Brain microvascular endothelial cell (primary cell): ENCODE measurements at places on chromosomes 1 and 21.
A peak's percentile ranks its signal among the peaks of the same experiment; 100 is the strongest.

GRCh38 chr1:232450615-232451014 is 179.3 kb downstream of the SIPA1L2 start:
- no peak for DNase-seq

- DNase-seq: no peak
These were observed 8.4 kb downstream of the C1orf115 start for GRCh38 chr1:220698607-220699016.

DNA sequence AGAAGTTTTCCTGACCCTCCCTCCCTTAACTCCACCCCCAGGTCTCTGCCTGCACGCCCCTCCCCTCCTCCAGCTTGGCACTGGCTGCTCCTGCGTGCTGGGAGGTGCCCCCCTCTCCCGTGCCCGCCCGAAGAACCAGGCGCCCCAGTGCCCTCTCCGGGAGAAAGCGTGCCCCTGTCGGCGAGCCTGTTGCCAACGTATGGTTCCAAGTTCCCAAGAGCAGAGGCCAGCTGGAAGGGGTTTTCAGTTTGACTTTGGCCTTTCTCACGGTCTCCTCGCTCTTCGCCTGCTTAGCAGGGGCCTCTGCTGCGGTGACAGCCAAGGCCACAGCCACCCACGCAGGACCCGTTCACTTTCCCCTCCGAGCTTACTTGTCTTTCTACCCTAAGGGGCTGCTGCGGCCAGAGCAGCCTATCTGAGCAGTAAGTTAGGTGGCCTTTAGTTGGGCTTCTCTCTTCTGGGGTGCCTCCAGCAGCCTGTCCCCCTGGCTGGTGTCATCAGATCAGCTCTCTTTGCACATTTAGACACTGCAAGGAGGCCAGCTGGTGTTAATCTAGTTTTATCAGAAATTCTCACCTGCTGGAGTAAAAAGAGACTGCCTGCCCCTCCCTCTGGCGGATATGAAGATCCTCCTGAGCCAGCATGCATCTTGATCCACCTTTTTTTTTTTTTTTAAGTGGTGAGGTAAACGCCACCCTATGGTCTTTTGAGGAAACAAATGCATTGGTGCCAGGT is 1.5 kb downstream of the STUM start:
- no peak for DNase-seq

- DNase-seq: no peak
These were observed 13.3 kb downstream of the CSF1 start for GRCh38 chr1:109923946-109924275.

- no peak for DNase-seq
These were observed 50.7 kb downstream of the UMODL1 start for GRCh38 chr21:42121794-42122193.

- DNase-seq: no peak
These were observed 1232.0 kb downstream of the KCNT2 start for GRCh38 chr1:195376190-195376589.

- DNase-seq: no peak
These were observed 74.8 kb upstream of the BMP8A start for GRCh38 chr1:39416609-39417008.

- no peak for DNase-seq
These were observed 61.2 kb downstream of the RGS4 start for GRCh38 chr1:163130225-163130856.

- no peak for DNase-seq
These were observed 126.2 kb downstream of the NRDC start for GRCh38 chr1:51752073-51752948.

GRCh38 chr1:77310924-77311323 is 29.1 kb downstream of the AK5 start:
- DNase-seq: no peak

GRCh38 chr1:24369801-24370200 is 43.8 kb downstream of the STPG1 start:
- no peak for DNase-seq

- DNase-seq: peak; percentile 8
These were observed 9.1 kb downstream of the MRAP start for GRCh38 chr21:32307706-32308105.

DNA sequence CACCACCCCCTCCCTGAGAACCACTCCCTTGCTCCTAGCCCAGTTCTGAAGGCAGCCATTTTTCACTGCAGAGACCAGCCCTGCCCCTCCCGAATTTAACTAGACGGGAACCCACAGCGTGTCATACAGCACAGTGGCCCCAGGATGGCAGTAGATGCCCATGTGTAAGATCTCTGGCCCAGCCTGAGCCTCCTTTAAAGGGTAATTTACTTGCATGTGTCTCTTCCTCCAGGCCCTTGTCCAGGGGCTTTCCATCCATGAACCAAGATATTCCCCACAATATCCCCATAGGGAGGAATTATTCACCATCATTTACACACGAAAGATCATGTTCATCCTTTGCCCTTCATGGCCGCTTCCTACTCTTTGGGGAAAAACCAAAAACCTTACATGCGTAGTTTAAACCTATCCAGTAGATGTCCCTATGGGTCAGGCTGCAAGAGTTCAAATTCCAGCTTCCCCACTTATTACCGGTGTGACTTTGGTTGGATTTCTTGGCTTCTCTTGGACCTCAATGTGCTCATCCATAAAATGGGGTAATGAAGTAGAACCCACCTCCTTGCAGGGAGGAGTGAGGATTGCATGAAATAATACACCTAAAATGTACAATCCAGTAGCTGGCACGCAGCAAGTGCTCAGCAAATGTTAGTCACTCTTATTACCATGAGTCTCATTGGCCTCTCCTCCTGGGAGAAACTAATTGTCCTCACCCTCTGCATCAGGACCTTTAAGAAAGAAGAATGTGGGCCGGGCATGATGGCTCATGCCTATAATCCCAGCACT is 4.0 kb upstream of the LACTBL1 start:
- peak; percentile 83 for DNase-seq

DNA sequence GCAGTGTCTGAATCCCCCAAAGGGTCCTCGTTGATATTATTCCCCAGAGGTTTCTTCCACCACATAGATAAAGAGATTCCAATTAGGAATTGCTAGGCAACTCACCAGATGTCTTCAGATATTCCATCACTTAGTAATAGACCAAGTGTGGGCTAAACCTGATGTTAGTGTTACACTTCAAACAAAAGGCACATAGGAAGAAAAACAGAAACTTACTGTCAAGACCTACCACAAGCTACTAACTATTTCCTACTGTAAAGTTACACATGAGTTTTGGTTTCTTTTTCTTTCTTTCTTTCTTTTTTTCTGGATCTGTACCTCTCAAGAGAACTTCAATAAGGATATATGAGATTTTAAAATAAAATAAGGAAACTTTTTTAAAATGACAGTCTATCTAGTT is 879.1 kb upstream of the NEGR1 start:
- no peak for DNase-seq

DNA sequence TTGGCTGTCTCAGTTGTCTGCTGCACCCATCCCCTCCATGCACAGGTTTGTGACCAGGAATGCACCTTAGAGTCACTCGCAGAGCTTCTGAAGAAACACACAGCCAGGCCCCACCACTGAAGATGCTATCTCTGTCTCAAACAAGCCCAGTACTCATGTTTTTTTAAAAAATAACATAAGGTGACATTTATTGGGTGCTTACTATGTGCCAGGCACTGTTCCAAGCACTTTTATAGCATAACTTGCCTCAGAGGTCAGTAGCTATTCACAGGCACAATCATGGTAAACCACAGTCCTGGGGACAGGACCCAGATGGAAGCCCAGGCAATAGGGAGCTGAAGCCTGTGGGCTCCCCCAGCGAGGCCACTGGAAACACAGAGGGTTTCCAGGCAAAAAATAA is 8.8 kb upstream of the ATP13A2 start:
- no peak for DNase-seq

DNA sequence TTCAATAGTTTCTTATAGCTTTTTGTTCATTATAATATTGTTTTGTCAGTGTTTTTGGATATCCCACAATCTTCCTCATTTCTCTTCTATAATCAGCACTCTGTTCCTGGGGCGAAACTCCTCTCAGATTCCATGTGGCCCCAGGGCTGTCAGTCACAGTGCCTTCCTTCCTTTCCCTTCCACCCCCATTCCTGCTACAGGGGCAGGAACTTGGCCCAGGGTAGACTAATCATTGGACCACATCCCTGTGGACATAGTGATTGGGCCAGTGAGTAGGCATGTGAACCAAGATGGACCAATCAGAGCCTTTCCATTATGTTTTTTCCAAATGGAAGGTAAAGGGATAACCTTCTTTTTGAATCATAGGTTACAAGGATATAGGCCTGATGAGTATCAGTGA is 78.3 kb downstream of the PGM1 start:
- DNase-seq: no peak

- DNase-seq: peak; percentile 39
These were observed 436.4 kb downstream of the PLA2G4A start for GRCh38 chr1:187264995-187265602.

- DNase-seq: no peak
These were observed 4.5 kb downstream of the DNAJB4 start for GRCh38 chr1:78009276-78009675.

DNA sequence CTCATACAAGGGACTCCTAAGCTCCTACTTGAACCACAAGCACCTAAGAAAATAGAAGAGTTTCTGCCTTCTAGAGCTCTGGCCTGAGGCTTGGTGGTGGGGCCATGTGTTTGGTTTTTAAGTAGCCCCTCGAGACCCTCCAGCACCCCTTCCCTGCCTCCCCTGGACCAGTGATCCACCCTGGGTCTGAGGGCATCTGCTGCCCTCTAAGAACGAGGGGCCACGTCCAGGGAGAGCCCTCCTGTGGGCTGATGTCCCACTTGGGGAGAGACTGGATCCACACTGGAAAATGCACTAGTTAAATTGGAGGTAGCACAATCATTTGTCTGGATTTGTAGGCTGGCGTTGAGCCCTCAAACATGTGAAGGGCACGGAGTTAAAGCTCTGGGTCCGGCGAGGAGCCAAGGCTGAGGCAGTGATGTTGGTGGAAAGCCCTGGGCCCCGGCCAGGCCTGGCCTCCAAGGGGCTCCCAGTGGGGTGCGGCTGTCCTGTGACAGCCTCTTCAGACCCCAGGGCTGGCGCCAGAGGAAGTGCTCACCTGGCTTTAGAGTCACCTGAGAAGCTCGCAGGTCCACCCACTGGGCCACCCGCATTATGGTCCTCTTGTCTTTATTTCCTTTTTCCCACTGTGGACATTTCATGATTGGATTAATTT is 65.2 kb downstream of the SLC37A1 start:
- no peak for DNase-seq

- no peak for DNase-seq
These were observed 255.9 kb upstream of the NFIA start for GRCh38 chr1:60826320-60827094.

DNA sequence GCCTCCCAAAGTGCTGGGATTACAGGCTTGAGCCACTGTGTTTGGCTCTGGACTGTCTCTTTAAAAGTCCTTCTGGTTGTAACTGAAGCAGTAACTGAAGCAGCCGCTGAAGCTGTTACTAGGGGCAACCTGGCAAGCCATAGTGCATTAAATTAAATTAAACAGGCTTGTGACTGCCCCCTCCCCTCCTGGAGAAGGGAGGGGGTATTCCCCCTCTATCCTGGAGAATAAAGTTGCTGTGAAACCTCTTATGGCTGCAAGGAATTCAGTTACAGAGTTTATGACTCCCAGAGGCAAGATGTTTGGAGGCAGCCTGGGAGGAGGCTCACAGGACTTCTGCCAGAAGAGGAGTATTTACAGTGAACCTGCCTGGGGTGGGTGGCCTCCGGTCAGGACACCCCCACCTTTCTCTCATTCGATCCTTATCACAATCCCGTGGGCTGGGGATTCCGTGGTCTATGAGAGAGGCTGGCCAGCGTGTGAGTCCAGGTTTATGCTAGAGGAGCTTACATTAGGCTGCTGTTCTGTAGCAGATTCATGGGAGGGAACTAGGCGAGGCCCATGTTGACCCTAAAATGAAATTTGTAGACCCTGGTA is 8.3 kb downstream of the TTC22 start:
- no peak for DNase-seq

DNA sequence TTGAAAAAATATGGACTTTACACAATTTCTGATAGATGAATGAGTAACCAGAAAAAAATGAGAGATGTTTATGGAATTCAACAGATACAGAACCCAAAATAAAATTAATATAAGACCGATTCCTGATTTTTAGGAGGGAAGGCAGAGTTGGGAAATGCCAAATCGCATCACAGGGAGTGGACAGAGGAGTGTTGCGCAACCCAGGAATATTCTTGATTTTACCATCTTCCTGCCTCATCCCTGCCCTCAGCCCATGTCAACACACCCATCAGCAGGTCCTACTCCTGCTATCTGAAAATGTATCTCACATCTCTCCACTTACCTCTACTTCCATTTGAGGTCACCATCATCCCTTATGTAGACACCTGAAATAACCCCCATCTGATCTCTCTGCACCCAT is 221.0 kb downstream of the DSCAM start:
- no peak for DNase-seq

DNA sequence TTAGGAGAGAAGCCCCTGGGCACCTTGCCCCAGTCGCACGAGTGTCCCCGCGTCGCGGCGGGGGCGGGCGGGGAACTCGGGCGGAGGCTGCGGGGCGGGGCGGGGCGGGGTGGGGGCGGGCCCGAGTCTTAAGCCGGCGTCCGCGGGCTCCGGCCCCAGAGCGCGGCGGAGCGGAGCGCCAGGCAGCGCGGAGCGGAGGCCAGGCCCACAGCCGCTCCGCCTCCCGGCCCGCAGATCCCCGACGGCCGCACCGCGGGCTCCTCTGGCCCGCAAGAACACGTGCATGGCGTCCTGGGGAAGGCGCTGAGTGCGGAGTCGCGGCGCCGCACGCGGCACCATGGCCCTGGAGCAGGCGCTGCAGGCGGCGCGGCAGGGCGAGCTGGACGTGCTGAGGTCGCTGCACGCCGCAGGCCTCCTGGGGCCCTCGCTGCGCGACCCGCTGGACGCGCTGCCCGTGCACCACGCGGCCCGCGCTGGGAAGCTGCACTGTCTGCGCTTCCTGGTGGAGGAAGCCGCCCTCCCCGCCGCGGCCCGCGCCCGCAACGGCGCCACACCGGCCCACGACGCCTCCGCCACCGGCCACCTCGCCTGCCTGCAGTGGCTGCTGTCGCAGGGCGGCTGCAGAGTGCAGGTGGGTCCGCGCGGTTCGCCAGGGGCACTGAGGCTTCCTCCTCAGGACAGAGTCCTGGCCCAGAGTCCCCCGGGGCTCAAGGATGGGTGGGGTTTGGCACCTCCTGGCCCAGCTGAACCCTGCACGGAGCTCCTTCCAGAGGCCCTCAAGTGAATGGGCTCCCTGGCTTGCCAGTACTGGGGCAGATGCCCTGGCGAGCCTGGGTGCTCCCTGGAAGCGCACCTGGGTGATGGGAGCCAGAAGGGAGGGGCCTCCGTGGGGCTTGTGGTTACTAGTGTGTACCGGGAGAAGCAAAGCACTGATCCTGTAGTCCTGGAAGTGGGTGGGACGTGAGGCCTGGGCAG is at the start of gene ESPN:
ESPN (plus strand) TSS at position 158 of the 975 bp plus-strand sequence; CDS start at position 338, 180 bp downstream.
- DNase-seq: no peak

DNA sequence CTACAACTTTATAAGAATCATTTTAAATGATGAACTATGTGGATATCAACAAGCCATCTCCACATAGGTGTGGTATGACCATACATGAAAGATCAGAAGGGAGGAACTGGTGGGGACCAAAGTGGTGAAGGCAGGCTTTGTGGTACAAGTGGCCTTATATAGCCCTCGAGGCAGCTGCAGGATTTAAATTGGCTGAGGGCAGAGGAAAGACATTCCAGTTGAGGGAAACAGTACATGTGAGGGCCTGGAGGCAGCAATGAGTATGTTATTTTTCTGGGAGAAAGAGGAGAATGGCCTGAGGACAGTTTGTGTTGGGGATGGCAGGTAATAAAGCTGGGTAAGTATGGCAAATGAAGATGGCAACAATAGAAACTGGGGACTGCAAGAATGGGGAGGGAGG is 17.1 kb downstream of the OSCP1 start:
- no peak for DNase-seq

GRCh38 chr1:59595774-59596173 is 219.0 kb upstream of the HOOK1 start:
- DNase-seq: peak; percentile 4

- no peak for DNase-seq
These were observed 160.5 kb downstream of the NPHP4 start for GRCh38 chr1:5831600-5832335.
